ENCODE measurements at places on chromosomes 12 and 14.

- DNase-seq = peak; percentile 62
These were observed 1.0 kb downstream of the HOMEZ start for GRCh38 chr14:23284654-23285529.

DNA sequence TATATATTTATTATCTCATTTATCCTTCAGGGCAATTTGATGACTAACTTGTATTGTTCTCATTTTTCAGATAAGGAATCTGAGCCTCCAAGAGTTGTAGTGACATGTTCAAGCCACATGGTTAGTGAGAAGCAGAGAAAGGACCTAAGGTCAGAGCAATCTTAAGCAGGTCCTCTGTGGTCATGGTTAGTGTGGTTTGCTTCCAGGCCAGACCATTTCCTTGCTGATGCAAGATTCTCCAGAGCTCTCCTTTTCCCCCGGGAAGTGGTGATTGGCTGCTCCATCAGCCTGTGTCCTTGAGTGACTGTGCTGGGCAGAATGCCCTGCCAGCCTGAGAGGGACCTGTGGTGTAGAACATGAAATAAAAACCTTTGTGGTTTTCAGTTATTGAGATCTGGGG lies 141.3 kb downstream of the KTN1 start:
- DNase-seq = no peak

DNA sequence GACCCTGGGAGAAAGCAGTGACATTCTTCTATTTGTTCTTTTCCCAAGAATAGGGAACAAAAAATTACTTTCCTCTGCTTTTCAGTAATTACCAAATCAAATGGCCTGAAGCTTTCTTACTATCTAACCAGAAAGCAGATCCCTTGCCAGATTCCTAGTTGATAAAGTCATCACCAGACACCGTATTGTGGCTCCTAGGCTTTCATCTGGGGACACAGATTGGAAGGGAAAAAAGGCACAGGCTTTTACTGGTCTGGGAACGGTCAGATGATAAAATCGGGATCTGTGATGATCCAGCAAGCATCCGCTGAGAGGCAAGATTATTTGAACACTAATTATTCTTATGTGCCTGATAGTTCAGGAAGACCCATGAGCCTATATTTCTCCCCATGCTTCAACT lies 79.1 kb upstream of the BCL2L14 start:
- DNase-seq = no peak

- DNase-seq = no peak
These were observed 60.2 kb downstream of the KDM2B start for GRCh38 chr12:121520586-121521086.

GRCh38 chr14:105363847-105364708 lies 34.3 kb upstream of the TEX22 start:
- DNase-seq = peak; percentile 72

- no peak for DNase-seq
These were observed 7.2 kb downstream of the CD9 start for GRCh38 chr12:6207259-6207925.

DNA sequence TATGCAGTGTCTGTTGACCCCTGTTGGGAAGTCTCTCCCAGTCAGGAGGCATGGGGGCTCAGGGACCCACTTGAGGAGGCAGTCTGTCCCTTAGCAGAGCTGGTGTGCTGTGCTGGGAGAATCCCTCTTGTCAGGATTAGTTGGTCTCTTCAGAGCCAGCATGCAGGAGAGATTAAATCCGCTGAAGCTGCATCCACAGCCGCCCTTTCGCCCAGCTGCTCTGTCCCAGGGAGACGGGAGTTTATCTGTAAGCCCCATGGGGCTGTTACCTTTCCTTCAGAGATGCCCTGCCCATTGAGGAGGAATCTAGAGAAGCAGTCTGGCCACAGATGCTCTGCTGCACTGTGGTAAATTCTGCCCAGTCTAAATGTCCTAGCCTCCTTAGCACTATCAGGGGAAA lies 13.1 kb upstream of the KLRC1 start:
- DNase-seq = no peak

- DNase-seq = no peak
These were observed 261.7 kb downstream of the CACNA1C start for GRCh38 chr12:2314492-2314891.

DNA sequence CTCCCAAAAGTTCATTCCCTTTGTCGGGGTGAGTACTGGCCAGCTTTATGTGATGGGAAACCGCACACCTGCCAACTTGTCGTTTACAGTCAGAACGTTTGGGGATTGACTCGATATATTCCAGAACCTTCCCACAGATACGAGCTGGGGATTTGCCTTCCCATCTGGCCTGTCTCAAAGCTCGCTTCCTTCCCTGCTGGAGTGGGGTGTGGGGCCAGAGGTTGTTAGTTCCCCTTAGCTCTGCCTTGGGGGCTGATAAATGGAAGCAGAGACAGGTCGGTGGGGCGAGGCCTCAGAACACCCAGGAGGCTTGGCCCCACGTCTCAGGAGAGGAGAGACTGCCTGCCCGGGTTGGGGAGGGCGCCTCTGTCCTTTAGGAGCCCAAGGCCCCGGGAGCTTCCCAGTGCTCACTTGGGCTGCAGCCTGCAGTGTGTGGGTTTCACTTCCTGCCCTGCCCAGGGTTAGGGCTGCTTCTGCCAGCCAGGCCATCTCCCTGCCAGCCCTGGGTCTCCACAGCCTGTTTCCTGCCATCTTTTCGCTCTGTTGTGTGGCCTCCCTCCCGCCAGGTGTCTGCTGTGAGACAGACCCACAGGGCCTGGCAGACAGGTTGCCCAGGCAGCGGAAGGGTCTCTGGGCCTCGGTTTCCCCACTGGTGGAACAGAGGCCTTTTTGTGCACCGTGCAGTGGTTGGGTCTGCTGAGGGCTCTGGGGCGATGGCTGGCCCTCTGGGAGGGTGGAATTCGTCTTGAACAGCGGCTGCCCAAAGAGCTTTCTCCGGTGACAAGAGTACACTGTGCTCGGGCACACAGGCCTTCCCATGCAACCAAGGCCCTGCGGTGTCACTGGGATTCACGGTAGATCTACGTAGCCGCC lies 8.1 kb upstream of the TEX22 start:
- no peak for DNase-seq

- no peak for DNase-seq
These were observed 227.0 kb downstream of the ANO2 start for GRCh38 chr12:5718073-5718472.

All from GM20000 (cell line).